ENCODE measurements at places on chromosomes 12 and 14.

GRCh38 chr12:1660304-1661187 lies 30.3 kb upstream of the ADIPOR2 start:
- DNase-seq: peak; percentile 51

- DNase-seq: no peak
These were observed 178.6 kb downstream of the PRKCH start for GRCh38 chr14:61499991-61500390.

DNA sequence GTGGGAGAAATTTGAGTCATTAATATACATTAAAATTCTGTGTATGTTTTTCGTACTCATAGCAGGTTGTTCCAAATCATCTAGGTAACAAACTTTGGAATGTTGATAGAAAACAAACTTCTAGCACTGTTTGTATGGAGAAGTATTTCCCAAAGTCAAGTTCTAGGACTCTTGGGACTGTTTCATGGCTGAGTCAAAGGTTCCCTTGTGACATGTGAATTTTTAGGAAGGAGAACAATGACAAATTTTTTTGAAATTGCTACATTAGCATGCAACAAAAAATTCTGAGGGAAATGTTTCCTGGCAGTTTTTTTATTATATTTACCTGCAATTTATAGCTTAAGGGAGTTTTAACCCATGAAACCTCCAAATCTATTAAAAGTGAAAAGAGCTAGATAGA lies 73.8 kb downstream of the RASSF8 start:
- DNase-seq: no peak

DNA sequence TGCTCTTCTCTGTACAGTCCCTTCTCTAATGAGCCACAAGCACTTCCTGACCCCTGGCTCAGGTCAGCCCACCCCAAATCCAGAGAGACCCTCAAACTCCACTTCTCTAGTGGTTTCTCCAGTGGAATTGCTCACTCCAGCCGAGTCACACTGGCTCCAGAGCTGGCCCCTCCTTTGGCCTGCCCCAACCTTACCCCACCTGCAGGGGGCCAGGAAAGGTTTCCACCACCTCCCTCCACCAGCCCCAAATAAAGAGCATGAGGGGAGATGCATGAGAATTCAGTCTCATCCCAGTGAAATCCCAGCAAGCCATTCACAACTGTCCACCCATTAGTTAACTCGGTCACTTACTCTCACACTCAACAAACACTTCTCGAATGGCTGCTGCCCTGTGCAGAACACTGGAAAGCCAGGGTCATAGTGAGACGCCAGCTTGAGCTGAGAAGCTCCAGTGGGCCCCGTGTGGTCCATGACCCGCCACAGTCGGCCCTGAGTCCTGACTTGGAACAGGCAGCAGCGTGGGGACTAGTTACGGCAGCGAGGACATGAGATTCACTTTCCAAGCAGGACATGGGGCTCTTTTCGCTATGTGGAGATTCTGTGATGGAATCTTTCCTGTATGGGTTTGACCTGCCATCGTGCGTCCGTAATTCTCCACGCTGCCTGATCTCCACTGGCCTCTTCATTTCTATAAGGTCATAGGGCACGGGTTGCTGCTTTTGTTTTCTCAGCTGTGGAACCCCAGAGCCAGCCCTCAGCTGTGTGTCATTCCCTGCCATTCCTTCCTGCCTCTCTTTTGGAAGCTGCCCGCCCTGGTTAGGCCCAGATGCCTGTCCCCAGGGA lies 44.2 kb downstream of the SLC6A12 start:
- no peak for DNase-seq

- DNase-seq: no peak
These were observed 171.6 kb upstream of the WSCD2 start for GRCh38 chr12:107957459-107957858.

DNA sequence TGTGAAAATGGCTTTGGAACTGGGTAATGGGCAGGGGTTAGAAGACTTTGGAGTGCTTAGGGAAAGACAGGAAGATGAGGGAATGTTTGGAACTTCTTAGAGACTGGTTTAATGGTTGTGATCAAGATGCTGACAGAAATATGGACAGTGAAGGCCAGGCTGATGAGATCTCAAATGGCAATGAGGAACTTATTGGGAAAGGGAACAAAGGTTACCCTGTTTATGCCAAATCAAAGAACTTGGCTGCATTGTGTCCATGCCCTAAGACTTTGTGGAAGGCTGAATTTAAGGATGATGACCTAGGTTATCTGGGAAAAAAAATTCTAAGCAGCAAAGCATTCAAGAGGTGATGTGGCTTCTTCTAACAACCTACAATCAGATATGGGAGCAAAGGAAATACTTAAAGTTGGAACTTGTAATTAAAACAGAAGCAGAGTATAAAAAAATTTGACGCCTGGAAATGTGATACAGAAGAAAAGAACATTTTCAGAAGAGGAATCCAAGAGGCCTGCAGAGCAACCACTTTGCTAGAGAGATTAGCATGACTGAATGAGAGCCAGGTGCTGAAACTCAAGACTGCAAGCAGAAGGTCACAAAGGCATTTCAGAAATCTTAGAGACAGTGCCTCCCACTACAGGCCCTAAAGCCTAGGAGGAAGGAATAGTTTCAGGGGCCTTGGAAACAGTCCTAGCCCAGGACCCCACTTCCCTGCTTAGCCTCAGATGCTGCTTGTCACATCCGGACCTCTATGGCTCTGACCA lies 65.6 kb upstream of the FLRT2 start:
- no peak for DNase-seq

GRCh38 chr12:127257366-127257935 lies 1009.5 kb upstream of the TMEM132C start:
- no peak for DNase-seq

- no peak for DNase-seq
These were observed 87.0 kb downstream of the R3HDM2 start for GRCh38 chr12:57343703-57344378.

Measured in activated CD8-positive, alpha-beta T cell treated with anti-CD3 and anti-CD28 coated beads, Interleukin-2, amount 10 ng/mL, durations not matched to agents 7 days and 5 days (primary cell).